Hindlimb muscle (tissue), 1 donor: ENCODE measurements at places on chromosomes 3 and 15.

- no peak for DNase-seq
Measured at GRCh38 chr15:95690631-95691340, 639.7 kb upstream of the NR2F2 start.

DNA sequence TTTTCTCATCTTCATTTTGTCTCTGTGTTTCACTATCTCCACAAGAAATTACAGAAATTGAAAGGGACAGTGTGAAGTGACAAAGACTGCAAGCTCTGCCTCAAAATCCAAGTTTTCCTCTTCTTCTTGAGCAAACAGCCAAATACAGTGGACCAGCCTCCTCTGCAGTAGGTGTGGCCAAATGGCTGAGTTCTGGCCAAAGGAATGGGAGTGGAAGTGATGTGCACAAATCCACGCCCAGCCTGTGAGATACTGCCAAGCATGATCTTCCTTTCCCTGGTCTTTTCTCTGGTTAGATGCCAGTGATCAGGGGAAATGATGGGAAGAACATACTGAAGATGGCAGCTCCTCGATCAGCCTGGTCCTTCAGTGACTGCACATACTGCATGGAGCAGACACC lies 111.0 kb upstream of the CPNE4 start:
- no peak for DNase-seq

- no peak for DNase-seq
Measured at GRCh38 chr3:65787340-65787739, 251.4 kb downstream of the MAGI1 start.

- DNase-seq = no peak
Measured at GRCh38 chr3:188690064-188690463, 481.7 kb upstream of the TPRG1 start.

DNA sequence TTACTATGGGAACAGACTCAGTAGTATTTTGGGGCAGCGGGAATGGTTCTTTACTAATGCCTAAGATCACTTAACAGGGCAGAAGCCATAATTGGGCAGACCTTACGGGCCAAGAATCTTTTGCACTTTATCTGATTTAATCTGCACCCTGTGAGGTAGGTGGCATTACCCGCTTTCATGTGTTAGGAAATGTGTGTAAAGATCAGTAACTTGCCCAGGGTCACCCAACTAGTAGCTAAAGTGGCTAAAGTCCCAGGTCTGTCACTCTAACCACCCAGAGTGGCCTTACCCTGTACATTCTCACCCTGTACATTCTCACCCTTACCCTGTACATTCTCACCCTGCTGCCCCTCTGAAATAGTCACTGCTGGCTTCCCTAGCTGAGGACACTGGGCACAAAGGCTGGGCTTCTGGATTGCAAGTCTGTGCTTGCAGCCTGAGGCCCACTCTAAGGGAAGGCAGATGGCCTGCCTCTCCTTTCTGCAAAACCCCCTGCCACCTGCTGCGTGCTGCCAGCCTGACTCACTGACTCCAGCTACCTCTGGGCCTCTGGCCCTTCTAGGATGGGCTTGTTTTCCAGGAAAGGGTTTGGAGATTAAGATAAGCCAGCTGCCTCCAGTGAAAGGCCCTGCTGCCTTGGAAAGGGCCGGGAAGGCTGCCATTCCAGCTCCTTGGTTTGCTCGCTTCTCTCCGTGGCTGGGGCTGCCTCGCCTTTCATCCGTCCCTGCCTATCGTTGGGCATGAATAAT lies 37.5 kb upstream of the MYZAP start:
- DNase-seq = no peak

- no peak for DNase-seq
Measured at GRCh38 chr3:13069495-13069894, 3.7 kb downstream of the IQSEC1 start.

- DNase-seq = no peak
Measured at GRCh38 chr3:189841473-189842205, 210.4 kb downstream of the TP63 start.

DNA sequence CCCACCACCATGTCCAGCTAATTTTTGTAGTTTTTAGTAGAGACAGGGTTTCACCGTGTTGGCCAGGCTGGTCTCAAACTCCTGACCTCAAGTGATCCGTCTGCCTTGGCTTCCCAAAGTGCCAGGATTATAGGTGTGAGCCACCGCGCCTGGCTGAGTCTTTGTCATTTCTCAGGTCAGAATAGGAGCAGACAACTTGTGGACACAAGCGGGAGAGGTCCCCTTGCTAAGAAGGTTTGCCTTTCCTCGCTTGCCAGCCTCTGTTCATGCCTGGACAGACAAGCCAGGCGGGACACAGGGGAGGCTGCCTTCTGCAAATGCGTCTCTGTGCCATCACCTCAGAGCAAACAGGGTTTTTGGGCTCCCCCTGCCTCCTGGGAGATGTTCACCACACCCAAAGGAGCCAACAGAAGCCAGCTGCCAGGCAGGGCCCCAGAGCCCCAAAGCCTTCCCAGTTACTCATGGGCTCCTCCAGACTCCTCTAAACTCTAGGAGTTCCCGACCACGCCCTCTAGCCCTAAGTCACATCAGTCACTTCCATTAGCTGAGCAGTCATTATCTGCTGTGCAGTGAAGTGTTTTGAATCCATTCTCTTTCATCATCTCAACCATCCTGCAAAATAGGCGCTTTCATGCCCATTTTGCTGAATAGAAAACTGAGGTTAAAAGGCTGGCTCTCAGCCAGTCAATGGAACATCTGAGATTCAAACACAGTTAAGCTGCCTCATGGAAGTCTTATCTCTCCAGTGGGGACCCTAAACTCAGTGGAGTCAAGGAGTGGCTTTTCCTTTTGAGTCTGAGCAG lies 245.0 kb downstream of the UACA start:
- no peak for DNase-seq

DNA sequence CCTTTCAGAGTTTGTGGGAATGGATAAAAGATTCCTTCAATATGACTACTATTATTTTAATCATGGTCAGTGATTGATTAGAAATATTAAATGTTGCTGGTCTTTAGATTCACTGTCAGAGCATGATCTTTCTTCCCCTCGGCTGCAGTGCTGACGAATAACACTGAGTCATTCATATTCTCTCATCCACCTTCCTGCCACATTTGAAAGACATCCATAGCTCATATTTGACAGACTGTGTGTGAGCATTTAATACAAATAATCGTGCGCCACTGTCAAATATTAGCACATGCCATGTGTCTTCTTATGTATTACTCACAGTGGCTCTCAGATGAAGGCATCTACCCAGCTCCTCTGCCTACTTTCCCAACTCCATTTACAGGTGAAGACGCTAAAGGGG lies 476.5 kb upstream of the TPRG1 start:
- no peak for DNase-seq

- no peak for DNase-seq
Measured at GRCh38 chr15:60408463-60408981, 10.7 kb upstream of the ANXA2 start.

DNA sequence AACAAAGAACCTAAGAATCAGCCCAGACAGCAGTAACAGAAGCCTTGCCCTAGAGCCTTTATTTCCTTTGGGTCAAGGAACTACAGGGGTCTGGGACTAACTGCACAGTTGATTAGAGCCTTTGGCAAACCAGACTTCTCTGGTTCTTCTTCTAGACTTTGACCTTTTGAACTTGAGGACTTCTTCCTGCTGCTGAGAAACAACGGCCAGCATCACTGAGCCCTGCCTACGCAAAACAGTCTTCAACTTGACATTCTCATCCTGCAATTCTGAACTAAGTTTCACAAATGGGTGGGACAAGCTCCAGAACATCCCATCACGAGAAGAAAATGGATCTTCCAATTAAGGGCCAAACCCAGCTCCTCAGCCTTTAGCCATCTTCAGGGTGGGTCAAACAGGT lies 31.4 kb downstream of the CMTM6 start:
- no peak for DNase-seq

DNA sequence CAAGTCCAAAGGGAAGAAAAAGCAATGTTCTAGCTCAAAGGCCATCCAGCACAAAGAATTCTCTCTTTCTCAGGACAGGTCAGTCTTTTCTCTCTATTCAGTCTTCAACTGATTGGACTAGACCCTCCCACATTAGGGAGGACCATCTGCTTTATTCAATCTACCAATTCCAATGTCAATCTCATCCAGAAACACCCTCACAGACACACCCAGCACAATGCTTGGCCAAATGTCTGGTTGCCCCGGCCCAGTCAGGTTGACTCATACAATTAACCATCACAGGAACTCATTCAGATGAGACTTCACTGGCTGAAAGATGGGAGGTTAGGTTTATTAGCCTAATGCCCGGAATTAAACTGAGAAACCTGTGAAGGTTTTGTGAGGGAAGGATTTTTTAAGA lies 32.4 kb downstream of the ACAN start:
- no peak for DNase-seq

DNA sequence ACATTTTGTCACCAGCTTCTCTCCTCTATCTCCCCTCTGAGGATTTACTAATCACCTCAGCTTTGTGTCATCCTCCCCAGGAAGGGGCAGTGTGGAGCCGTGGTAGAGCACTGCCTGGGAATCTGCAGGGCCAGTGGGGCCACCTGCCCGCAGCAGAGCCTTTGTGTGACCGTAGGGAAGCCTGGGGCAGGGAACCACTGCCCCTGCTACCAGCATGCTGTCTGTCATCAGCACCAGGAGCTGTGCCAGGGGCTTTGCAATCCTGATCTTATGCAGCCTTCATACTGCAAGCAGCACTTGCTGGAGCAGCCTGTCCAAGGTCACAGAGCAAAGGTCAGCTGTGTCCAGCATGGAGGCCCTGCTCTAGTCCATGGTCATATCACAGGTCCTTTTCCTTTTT lies 170.2 kb upstream of the IL12A start:
- DNase-seq = no peak

- peak; percentile 37 for DNase-seq
Measured at GRCh38 chr3:185717121-185717520, 107.7 kb downstream of the IGF2BP2 start.

DNA sequence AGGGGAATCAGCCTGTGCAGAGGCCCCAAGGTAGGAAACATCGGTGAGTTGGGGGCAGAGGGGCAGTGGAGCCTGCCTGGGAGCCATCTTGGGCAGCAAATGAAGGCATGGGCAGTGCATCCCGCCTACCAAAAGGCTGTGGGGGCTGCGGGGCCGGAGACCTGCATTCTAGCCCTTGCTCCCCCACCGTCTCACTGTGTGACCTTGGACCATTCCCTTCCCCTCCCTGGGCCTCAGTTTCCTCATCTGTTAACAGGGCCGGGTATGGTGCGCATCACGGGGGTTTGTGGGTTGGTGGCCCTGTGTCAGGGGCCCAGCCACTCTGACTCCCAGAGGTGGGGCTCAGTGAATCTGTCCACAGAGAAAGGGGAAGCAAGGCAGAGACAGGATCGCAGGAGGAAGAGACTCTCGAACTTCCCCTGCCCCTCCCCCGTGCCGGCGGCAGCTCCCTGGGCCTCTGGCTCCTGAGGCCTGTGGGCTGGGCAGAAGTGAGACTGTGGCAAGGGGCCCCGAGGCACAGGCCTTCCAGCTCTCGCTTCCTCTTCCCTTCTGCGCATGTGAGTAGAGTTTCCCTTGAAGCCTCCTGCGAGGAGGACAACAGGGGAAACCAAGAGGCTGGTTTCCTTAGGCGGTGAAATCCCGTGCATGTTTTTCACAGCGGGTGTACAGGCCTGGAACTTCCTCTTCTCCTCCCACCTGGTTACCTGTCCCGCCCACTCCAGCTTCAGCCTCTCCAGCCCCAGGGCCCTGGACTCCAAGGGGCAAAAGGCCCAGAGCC lies 42.9 kb downstream of the IDH2 start:
- peak; percentile 67 for DNase-seq

DNA sequence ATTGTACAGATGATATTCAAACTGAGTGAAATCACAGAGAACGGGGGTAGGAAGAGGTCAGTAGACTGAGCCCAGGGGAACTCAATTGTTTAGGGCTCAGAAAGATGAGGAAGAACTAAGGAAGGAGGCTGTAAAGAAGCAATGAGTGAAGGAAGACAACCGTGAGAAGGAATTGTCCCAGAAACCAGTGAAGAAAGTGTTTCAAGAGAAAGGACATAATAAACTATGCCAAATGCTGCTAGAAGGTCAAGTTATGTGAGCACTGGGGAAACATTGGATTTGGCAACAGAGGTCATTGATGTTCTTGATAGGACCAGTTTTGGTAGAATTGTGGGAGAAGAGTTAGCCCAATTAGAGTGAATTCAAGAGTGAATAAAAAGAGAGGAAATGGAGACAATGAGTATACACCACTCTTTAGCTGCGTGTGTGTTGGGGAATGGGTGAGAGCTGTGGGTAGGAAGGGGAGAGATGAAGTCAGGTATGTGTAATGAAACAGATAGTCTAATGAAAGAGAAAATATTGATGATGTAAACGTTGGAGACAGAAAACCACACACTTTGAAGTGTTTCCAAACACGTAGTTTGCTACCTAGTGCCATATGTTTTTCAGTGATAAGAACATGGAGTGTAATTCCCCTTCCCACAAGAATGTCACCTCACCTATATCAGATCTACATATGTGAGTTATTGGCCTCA lies 42.5 kb upstream of the MME start:
- DNase-seq = no peak

- DNase-seq = no peak
Measured at GRCh38 chr3:189685860-189686259, 54.7 kb downstream of the TP63 start.

DNA sequence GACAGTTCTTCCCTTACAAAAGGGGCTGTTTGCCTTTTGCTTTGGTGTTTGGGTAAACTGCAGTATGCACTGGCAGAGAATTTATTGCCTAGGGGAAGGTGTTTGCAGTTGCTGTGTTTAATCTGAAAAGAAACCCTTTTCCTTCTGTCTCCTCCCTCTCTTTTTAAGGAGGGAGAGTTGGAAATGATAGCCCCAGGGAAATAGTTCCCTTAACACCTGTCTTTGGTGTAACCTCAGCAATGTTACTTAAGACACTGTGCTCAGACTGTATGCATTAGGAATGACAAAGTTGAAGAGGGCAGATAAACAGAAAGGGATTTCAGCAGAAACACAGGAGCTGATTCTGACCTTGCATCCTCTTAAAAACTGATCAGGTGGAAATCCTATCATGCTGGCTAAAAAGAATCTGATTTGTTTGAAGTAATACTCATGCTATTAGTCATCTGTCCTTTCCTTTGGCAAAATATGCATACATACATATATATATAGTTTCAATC lies 125.4 kb downstream of the TP63 start:
- DNase-seq = no peak

DNA sequence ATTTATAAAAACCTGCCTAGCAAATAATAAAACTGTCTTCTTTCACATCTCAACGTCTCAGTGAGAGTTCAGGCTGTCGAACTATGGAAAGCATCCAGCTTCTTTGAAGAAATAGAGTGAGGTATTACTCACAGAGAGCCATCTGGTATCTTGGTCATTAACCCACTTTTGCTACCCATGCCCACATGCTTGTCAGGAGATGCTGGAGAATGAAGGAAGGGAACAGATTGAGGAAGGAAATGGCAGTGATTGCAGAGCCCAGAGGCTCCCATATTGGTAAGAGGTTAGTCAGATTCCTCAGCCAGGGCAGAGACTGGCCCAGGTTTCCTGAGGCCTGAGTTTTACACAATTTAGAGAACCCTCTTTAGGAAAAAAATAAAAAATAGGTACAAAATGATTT lies 119.1 kb downstream of the B3GALNT1 start:
- DNase-seq = no peak
